ENCODE measurements at places on chromosomes 2 and 18.

GRCh38 chr2:36731941-36732672 is 35.6 kb downstream of the VIT start:
- no peak for DNase-seq

GRCh38 chr2:150710041-150710440 is 222.6 kb upstream of the RND3 start:
- no peak for DNase-seq

- no peak for DNase-seq
Measured at GRCh38 chr2:29489568-29489967, 374.4 kb downstream of the CLIP4 start.

- no peak for DNase-seq
Measured at GRCh38 chr2:151280271-151280670, 9.2 kb downstream of the NMI start.

- DNase-seq: no peak
Measured at GRCh38 chr2:112034924-112035323, 20.1 kb upstream of the TMEM87B start.

- DNase-seq: no peak
Measured at GRCh38 chr2:198231562-198231961, 427.2 kb downstream of the PLCL1 start.

DNA sequence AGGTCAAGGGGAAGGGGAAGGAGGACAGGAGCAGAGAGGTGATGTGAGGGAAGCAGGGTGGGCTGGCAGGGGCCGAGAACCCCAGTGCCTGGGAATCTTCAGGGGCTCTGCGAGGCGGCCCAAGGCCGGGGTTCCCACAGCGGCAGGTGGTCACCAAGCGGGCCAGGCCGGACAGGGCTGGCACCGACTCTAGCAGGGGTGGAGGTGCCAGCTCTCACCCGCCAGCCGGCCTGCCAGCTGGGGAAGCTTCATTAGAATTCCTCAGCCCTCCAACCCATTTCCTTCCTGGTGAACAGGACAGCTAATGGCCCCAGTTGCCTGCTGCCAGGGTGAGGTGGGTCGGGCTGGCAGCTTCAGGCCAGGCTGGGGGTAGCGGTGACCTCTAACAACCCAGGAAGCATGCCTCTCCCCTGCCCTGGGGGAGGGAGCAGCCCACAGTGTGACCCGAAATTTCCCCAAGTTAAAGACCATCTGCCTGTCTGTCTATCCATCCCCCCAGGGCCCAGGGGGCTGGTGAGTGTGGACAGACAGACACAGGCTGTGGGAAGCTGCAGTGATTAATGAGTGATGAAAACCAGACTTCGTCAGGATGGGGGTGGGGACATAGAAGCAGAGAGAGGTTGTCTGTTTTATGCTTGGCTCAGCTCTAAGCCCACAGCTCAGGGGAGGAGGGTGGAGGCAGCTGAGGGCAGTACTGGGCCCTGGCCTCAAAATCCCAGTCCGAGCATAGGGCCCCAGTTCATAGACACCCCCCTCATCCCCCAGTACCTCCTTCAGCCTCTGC is 144.1 kb downstream of the ZFP36L2 start:
- DNase-seq: no peak

DNA sequence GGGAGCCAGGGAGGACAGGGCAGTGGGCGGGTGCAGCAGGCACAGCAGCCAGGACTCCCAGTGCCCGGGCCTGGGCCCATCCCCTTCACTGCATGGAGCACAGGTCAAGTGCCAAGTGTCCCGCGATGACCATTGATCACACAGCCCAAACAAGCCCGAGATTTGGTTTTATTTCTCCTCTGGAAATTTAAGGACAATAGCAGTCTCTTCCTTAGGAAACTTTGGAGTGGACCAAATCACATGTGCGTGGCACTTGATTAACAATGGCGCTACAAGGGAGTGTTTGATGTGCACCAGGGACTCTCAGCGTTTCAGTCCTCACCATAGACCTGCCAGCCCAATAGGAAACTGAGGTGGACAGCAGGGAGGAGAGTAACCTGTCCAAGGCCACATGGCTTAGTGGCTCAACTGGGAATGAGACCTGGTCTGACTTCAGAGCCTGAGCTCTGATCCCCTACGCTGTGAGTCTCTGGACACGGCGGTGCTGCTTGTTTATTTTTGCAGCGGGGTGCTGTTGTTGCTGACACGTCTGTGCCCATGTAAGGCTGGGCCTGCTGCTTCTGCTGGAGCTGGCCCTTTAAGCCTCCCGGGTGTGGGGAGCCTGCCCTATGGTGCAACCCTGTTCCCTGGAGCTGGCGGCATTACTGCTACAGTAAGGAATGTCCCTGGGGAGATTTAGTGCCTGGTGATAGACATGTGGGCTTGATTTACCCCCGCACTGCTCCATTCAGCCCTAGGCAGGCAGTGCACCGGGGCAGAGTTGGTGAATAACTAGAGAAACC is 194.2 kb downstream of the INHBB start:
- no peak for DNase-seq

DNA sequence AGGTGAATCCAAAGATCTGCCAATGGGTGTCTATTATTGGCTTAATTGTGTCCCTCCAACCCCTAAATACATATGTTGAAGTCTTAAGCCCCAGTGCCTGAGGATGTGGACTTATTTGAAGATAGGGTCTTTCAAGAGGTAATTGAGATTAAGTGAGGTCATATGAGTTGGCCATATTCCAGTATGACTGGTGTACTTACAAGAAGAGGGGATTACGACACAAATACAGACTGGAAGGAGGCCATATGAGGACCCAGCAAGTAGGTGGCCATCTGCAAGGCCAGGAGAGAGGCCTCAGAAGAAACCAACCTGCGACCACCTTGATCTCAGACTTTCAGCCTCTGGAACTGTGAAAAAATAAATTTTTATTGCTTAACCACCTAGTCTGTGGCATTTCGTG is 121.1 kb upstream of the FN1 start:
- no peak for DNase-seq

GRCh38 chr2:7429733-7430132 is 512.5 kb downstream of the RNF144A start:
- DNase-seq: no peak

DNA sequence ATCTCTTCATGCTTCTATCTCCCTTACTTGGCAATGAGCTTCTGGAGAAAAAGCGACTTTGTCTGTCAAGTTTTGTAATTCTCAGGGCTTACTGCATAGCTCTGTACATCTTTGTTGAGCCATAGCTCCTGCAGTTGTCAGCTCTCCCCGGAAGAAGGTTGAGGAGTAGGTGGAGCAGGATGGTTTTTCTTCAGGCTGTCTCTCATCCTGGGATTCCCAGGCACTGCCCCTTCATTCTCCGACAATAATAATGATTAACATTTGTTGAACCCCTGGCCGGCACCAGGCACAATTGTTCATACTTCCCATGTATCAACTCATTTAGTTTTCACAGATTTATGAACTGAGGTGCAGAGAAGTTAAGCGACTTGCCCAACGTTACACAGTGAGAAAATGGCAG is 23.5 kb upstream of the RHOB start:
- no peak for DNase-seq

DNA sequence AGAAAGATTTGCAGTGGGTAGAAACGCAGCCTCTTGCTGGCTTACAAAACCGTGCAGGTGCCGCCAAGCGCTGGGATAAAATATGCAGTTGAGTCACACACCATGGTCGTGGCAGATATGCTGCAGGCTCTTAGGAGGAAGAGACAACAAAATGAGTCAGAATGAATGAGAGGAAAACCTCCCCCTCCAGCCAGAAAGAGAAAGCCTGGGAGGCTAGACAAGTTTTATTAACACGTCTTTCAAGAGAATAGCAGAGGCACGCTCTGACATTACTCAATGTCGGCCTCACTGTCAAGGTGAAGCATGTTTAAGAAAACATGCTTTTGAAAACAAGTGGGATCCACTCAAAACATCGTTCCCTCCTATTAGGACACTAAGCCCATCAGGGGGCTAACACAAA is 37.1 kb upstream of the ZCCHC2 start:
- DNase-seq: no peak

GRCh38 chr2:26193578-26194231 is 20.8 kb downstream of the GAREM2 start:
- DNase-seq: no peak

- DNase-seq: no peak
Measured at GRCh38 chr2:19851116-19851695, 50.6 kb downstream of the TTC32 start.

GRCh38 chr2:149860276-149860921 is 272.8 kb upstream of the MMADHC start:
- DNase-seq: no peak

DNA sequence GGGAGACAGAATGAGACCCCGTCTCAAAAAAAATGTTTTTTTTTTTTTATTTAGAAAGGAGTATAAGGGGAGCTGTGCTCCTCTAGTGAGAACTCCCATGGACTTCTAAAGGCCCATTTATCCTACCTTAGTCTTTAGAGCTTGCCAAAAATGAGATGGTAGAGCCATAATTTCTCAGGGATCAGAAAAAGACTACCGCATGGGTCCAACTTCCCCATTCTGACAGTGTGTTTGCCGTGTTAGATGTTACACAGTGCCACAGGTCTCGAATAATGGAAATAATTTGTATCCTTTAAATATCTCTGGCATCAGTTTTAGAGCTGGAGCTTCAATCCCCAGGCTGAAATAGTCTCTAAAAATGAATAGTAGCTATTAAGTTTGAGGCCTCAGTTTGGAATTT is 6.0 kb upstream of the SLC39A10 start:
- DNase-seq: no peak

GRCh38 chr2:14779252-14779651 is 146.7 kb downstream of the LRATD1 start:
- no peak for DNase-seq

DNA sequence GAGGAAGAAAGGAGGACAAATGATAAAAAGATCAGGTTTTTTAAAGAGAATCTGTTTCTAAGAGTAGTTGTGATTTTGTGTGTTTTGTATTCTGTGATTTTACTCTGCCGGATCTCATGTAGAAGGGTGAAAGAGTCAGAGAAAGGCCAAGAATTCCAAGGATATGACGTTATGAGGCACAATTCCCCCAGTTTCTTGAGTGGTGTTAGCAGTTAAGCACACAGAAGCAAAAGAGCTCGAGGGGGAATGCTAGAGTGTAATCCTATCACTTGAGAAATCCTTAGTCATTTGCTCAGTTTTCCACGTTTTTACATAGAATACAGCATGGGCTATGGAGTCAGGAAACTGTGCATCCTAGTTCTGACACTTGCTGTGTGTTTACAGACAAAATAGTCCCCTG is 34.8 kb downstream of the METTL4 start:
- no peak for DNase-seq

DNA sequence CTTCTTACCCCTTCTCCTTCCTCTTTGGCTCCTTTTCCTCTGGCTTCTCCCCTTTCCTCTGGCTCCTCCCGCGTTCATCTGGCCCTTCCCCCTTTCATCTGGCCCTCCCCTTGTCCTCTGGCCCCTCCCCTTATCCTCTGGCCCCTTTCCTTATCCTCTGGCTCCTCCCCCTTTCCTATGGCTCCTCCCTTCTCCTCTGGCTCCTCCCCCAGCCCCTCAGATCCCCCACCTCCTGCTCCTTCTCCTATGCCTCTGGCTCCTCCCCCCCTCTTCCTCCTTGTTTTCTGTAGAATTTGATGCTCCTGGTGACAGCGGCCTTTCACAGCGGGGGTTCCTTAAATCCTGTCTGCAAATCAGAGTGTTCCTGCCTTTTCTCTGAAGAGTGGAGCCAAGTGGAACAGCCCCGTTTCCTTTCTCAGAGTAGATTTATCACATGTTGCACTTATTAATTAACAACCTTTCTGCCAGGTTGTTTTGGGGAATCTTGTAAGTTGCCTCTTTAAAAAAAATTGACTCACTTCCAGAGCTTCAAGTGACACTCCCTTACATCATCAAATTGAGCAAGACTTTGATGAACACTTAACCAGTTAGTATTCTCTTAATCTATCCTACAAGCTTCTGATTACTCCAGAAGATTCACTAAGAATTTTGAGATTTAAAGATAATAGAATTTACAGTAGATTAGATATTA is 27.9 kb downstream of the FABP1 start:
- no peak for DNase-seq

GRCh38 chr2:30255026-30255425 is 23.7 kb downstream of the LBH start:
- DNase-seq: no peak

- no peak for DNase-seq
Measured at GRCh38 chr2:73259704-73260337, 24.5 kb downstream of the FBXO41 start.

- DNase-seq: no peak
Measured at GRCh38 chr2:11009891-11010290, 98.2 kb downstream of the KCNF1 start.

DNA sequence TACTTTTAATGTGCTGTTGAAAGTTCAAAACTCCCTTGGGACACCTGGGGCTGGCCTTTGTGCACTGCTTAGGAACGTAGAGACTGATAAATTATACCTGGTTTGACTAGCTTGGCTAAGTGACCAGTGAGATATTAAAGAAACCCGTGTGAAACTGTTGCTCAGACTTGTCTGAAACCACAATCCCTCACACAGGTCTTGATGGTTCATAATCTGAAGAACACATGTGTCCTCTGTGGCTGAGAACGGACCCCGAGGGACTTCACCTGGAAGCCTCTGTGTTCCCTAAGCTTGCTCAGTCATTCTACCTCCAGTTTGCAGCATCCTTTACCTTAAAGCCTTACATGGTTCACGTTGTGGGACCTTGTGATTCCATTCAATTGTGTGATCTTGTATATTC is 218.8 kb downstream of the CBLN2 start:
- no peak for DNase-seq

DNA sequence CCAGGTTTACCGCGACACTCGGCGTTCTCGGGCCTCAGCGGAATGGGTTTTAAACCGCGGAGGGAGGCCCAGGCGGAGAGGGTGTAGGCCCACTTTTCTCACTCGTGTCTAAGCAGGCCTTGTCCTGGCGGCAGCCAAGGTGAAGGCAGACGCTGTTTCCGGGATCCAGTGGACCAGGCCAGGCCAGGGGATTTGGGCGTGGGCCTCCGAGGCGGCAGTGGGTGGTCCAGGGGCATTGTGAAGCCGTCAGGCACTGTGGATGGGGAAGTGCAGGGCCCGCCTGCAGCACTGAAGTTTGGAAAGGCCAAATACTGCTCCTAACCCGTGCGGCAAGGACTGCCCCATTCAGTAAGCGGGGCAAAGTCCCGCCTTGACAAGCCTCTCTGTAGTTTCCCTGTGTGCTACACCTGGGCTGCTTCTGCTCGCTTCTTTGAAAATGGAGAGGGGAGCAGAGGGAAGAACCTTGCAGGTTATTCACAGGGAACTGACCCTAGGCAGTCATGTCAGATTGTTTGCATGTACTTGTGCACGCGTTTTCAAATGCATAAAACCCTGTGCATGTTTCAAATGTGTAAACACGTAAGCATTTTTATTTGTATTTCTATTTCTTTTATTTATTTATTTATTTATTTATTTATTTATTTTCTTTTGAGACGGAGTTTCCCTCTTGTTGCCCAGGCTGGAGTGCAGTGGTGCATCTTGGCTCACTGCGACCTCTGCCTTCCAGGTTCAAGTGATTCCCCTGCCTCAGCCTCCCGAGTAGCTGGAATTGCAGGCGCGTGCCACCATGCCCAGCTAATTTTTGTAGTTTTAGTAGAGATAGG is 7.5 kb upstream of the DLX2 start:
- DNase-seq: no peak

GRCh38 chr2:20635675-20636584 is 15.0 kb downstream of the HS1BP3 start:
- peak; percentile 72 for DNase-seq

- no peak for DNase-seq
Measured at GRCh38 chr2:163834841-163835240, 99.0 kb upstream of the FIGN start.
